Body of pancreas (tissue), 4 donors: ENCODE measurements at places on chromosomes 12 and 14.

DNA sequence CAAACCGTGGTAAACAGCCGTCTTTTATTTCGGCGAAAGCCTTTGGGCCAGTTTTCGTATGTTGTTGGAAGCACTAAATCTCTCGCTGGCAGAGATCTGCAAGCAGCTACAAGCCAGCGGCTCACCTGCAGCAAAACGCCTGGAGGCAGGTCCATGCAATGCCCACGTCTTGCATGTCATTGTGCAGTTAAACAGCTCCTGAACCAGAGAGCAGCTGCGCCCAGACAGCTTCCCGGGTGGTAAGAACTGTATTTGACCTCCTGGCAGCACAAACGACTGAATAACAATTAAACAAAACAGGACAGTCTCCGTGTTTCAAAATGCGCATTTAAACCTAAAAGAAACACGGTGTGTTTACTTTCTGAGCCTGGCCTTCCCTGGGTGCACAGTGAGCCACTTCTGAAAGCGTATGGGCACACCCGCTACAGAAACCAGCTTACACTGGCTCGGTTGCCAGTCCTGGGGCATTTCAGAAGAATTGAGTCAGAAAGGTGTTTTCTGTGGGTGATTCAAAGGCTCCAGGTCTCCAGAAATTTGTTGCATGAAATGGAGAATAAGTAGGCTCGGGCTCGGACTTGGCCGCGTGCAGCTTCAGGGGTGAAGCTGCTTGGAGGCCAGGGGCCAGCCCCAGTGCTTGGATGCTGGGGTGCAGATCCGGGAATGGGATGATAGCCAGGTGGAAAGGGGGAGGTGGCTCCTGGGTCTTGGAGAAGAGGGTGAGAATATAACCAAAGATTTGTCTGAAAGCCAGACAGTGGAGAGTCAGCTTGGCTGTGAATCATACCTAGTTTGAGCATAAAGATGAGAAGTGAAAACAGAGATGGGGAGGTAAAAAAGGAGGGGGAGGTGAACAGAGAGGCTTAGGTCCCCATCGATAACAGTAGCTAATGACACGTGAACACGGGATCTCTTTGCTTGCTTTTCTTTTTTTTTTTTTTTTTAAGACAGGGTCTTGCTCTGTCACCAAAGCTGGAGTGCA is 24.9 kb upstream of the FZD10 start:
- no peak for DNase-seq

GRCh38 chr12:68768431-68768939 is 22.5 kb downstream of the SLC35E3 start:
- DNase-seq = no peak

DNA sequence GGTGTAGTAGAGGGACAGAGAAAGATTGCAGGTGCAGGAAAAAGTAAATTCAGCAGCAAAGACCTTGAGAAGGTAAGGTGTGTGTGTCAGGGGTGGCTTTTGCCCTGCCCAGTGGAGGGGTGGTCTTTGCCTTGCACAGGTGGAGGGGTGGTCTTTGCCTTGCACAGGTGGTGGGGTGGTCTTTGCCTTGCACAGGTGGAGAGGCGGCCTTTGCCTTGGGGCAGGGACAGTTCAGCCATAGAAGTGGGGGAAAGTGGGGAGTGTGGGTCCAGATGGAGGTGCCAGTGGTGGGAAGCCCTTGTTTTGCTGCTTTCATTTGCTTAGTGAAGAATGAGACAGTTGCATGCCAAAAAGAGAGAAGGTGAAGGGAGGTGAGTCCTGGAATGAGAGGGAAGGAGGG is 65.7 kb downstream of the PRMT8 start:
- DNase-seq = no peak

- DNase-seq = no peak
Observed at GRCh38 chr14:87264796-87265195, 728.2 kb downstream of the GALC start.

DNA sequence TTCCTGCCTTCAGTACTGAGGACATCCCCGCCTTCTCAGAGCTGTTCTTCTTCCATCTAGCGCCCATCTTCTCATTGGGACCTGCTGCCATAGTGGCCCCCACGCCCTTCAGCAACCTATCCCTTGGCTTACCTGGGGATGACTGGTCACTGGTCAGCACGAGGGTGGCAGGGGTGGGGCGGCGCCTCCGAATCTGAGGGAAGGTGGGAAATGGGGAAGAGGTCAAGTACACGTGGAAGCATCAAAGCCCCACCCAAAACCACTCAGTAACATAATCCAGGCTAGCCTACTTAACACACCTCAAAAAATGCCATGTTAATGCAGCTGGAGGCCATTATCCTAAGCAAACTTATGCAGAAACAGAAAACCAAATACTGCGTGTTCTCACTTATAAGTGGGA is 4.3 kb downstream of the PPP1R1A start:
- no peak for DNase-seq

DNA sequence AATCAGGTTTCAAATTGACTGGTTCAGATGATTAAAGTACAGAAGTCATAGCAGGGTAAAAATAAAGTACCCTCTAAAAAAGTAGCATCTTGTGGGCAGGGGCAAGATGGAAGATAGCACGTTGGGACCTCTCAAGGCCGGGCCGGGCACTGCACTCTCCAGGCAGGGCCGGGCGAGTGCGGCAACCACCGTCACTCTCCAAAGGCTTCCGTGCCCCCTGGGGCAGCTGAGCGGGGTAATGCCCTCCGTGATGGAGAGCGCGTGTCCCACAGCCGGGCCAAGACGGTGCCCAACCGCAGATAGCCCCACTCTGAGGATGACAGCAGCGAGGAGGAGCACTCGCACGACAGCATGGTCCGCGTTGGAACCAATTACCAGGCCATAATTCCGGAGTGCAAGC is 8.6 kb upstream of the PLXNC1 start:
- DNase-seq = no peak

DNA sequence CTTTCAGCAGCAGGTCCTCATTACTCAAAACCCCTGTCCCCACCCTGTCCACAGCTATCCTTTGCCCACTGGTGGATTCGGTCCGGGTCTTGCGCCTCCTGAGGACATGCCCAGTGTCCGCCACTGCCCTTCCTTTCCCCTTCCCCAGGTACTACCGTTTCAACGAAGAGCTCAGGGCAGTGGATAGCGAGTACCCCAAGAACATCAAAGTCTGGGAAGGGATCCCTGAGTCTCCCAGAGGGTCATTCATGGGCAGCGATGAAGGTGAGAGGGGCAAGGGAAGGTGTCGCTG is 8.7 kb downstream of the MMP14 start:
- DNase-seq = no peak

- no peak for DNase-seq
Observed at GRCh38 chr12:15273896-15274295, 48.4 kb upstream of the PTPRO start.

- DNase-seq = no peak
Observed at GRCh38 chr12:104964856-104965205, 6.7 kb upstream of the SLC41A2 start.

- peak; percentile 62 for DNase-seq
Observed at GRCh38 chr12:5796171-5796958, 148.7 kb downstream of the ANO2 start.

- peak; percentile 13 for DNase-seq
Observed at GRCh38 chr12:93002293-93003054, 73.4 kb upstream of the EEA1 start.

- no peak for DNase-seq
Observed at GRCh38 chr12:76717314-76717713, 46.6 kb upstream of the ZDHHC17 start.

DNA sequence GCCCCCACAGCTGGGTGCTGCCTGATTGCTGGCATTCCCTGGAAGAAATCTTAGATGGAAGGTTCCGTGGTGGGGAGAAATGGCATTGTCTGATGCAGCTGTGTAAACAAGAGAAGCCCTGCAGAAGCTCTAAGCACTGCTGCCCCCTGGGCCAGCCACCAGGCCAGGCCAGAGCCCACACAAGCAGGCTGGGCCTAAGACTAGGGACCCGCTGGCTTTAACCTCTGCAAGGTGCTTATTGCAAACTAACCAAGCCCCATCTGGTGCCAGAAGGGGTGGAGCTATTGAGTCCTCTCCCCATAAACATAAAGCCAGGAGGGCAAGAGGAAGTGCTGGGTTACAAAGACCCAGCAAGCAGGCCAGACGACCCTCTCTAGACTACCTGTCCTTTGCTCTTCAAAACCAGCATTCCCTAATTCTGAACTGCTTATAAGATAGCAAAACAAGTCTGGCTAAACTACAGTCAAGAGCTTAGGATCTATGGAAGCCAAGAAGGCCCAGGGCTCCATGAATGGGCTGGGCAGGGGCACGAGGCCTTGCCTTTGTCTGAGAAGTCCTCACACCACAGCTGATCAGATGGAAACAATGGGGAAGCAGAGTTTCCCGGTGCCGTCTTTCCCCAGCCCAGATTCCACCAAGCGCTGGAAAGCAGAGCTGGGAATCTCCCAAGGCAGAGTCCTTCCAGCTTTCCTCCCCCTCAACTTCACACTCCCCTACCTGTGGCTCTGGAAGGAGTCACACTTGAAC is 28.8 kb downstream of the P2RX4 start:
- DNase-seq = peak; percentile 75

GRCh38 chr12:128911861-128912260 is 58.6 kb downstream of the GLT1D1 start:
- no peak for DNase-seq

- no peak for DNase-seq
Observed at GRCh38 chr12:2637371-2637770, 157.4 kb upstream of the FKBP4 start.

- DNase-seq = peak; percentile 70
Observed at GRCh38 chr14:50600849-50601248, 40.9 kb downstream of the ATL1 start.

GRCh38 chr12:102521662-102522277 is 41.4 kb upstream of the IGF1 start:
- no peak for DNase-seq

GRCh38 chr14:28756884-28757570 is 9.6 kb upstream of the FOXG1 start:
- peak; percentile 44 for DNase-seq

DNA sequence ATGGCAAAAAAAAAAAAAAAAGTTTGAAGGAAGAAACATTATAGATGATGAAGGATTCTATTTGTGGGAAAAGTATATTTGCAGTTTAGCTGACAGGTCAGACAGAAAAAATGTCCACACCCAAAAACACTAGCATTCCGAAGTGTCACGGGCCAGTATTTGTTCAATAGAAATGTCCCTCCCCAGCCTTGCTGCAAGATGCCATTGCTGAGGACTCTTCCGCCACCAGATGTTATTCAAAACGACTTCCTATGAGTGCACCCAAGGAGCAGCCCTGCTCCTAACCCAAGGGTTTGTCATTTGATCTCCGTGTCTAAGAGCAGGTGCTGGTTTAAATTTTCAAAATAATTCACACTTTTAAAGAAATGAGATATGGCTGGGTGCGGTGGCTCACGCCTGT is 163.1 kb downstream of the GCH1 start:
- no peak for DNase-seq

GRCh38 chr12:89414851-89415250 is 62.5 kb upstream of the DUSP6 start:
- DNase-seq = no peak

- DNase-seq = no peak
Observed at GRCh38 chr14:19771895-19772430, 1.3 kb upstream of the OR4M1 start.

GRCh38 chr12:57149245-57149900 is 2.0 kb upstream of the LRP1-AS start:
- peak; percentile 40 for DNase-seq

- DNase-seq = no peak
Observed at GRCh38 chr12:49903351-49903699, 375 bp downstream of the FAIM2 start.

- DNase-seq = no peak
Observed at GRCh38 chr12:89733579-89734201, 25.1 kb upstream of the ATP2B1 start.

- DNase-seq = peak; percentile 68
Observed at GRCh38 chr12:546920-547845, 87.4 kb downstream of the B4GALNT3 start.

DNA sequence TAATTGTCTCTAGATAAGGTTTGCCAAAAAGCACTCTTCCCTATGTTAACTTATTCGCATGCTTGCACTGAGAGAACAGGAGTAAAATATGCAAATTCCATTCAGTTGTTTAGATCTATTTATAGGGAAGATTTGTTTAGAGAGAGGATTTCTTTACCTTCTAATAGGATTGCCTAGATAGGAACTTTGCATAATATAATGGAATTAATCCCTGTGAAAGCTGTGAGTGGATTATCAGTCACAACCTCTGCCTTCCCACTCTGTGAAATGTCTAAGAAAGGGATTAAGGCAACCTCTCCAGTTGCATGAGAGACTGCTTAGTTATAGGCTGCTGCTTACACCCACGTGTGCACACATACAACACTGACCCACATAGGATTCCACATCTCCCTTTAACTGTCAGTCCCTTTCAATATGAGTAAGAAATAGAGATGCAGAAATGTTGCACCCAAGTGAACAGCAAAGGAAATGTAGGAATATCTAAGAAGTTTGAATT is 83.2 kb downstream of the ALG10B start:
- no peak for DNase-seq

GRCh38 chr14:104979758-104980610 is 1.8 kb upstream of the AHNAK2 start:
- DNase-seq = peak; percentile 91

GRCh38 chr12:53795927-53796326 is 44.1 kb upstream of the CISTR start:
- no peak for DNase-seq

DNA sequence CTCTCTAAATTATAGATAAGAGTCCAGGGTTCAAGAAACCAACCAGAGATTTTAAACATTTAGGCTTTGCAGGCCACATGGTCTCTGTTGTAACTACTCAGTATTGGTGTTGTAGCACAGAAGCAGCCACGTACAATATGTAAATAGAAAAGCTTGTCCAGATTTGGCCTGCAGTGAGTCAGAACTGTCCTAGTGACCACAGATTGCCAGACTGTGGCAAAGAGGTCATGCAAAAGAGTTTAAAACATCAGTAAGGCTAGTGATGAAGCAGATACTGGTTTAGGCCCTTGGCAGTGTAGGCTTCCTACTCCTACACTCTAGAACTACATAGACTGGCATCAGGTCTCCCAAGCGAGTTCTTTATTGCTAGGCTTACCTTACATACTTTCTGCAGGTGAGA is 117.6 kb upstream of the GARIN6 start:
- no peak for DNase-seq

DNA sequence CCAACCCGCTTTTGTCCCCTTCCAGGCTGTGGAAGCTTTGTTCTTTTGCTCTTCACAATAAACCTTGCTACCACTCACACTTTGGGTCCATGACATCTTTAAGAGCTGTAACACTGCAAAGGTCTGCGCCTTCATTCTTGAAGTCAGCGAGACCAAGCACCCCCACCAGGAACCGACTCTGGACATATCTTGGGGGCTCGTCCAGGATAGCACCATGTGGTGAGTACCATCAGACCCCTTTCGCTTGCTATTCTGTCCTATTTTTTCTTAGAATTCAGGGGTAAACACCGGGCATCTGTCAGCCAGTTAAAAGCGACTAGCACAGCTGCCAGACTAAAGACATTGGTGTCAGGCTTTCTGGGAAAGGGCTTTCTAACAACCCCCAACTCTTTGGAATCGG is 137.6 kb upstream of the PPFIA2 start:
- no peak for DNase-seq

- DNase-seq = no peak
Observed at GRCh38 chr12:68913682-68914081, 19.3 kb downstream of the CPM start.

GRCh38 chr14:100442498-100443490 is 119.7 kb downstream of the SLC25A47 start:
- DNase-seq = no peak

GRCh38 chr14:105455766-105456660 is 18.6 kb upstream of the CRIP2 start:
- no peak for DNase-seq
